ENCODE measurements at places on chromosomes 6 and 20. TPM values are rescaled to one million over a fixed set of nuclear protein-coding genes. Genes with fewer than 3 reads are reported as not detected.

The CCN5 gene
- total RNA-seq: 27.2 TPM

The PRSS35 gene
- 0.49 TPM for total RNA-seq

The ENPP1 gene
- total RNA-seq: 2.6 TPM

The UTRN gene
- total RNA-seq: 86.3 TPM

The OPRL1 gene
- total RNA-seq: 1.3 TPM

The ZNF165 gene
- total RNA-seq: 0.69 TPM

The HINT3 gene
- 29.8 TPM for total RNA-seq

The PRPH2 gene
- 1.9 TPM for total RNA-seq

The SLC29A1 gene
- total RNA-seq: 113 TPM

The SLC32A1 gene
- total RNA-seq: not detected

The TRERF1 gene
- total RNA-seq: 1.6 TPM

The RALGAPA2 gene
- 20.3 TPM for total RNA-seq

The HLA-DQB1 gene
- total RNA-seq: 8.1 TPM

The KCNG1 gene
- total RNA-seq: 0.19 TPM

The SNRNP48 gene
- 11.4 TPM for total RNA-seq

The NOX3 gene
- not detected for total RNA-seq

The WFDC13 gene
- total RNA-seq: not detected

The LRFN2 gene
- not detected for total RNA-seq

The KIF6 gene
- total RNA-seq: 0.45 TPM

The BANF2 gene
- total RNA-seq: not detected

The KCNQ2 gene
- total RNA-seq: 3.8 TPM

The ESR1 gene
- 1.7 TPM for total RNA-seq

The ITCH gene
- total RNA-seq: 46.3 TPM

The FERMT1 gene
- 1.4 TPM for total RNA-seq

The ZGPAT gene
- 13.0 TPM for total RNA-seq

The RALGAPB gene
- 28.2 TPM for total RNA-seq

The C20orf202 gene
- total RNA-seq: not detected

The TPD52L1 gene
- 39.4 TPM for total RNA-seq

The LPIN3 gene
- total RNA-seq: 14.1 TPM

The PGC gene
- not detected for total RNA-seq

The TRIM40 gene
- total RNA-seq: not detected

The PRICKLE4 gene
- 1.9 TPM for total RNA-seq

The WFDC12 gene
- not detected for total RNA-seq

The NR2E1 gene
- total RNA-seq: not detected

The BMP6 gene
- 4.0 TPM for total RNA-seq

The HTR1B gene
- not detected for total RNA-seq

The GTSF1L gene
- not detected for total RNA-seq

The TP53TG5 gene
- 2.4 TPM for total RNA-seq

The MYCT1 gene
- 17.7 TPM for total RNA-seq

The TTPAL gene
- 2.6 TPM for total RNA-seq

The SEL1L2 gene
- total RNA-seq: 1.2 TPM

The RBM24 gene
- total RNA-seq: 317 TPM

The SAMD10 gene
- total RNA-seq: 4.5 TPM

The COL10A1 gene
- 3.1 TPM for total RNA-seq
